Heart left ventricle (tissue), 16 donors: ENCODE measurements at places on chromosomes 3 and 15. TPM values are rescaled to one million over a fixed set of nuclear protein-coding genes. Genes with fewer than 3 reads are reported as not detected.

GRCh38 chr3:73389117-73389813 lies 235.5 kb downstream of the PDZRN3 start:
- no peak overlapping the region for H3K4me3 ChIP-seq
- H3K27ac ChIP-seq = no peak overlapping the region
- DNase-seq = no peak

DNA sequence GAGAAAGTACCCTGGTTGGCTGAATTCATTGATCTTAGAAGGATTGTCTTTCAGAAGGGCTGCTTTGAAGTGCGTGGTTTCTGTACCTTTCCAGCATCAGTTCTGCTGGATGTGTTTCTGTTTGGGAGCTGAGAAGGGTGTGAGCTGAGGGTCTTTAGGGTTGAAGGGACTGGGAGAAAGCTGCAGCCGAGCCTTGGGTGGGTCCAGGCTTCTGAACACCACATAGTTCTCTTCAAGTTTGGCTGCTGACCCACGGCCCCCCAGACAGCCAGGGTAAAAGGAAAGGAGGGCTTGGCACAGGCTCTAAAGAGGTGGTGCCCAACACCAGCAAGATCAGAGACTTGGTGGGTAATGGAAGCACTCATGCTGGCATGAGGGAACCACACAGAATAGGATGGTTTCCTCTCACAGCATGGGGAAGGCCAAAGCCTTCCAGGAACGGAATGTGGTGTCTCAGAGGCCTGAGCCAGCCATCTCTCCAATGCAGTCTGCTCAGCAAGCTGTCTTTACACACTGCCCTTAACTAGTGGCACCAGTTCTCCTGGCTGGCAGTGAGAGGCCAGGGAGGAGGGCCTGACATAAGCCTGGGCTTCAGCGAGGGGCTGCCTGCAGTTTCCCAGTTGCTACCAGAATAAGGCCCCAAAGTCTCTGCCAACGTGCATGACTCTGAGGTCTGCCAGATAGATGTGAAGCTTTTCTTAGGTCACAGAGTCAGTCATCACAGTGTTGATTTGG lies 239.0 kb upstream of the TRIM42 start:
- H3K36me3 ChIP-seq = no peaks in the 10 kb centered on the region
- no peak for DNase-seq
- no peak overlapping the region for H3K4me3 ChIP-seq

GRCh38 chr3:183098536-183099025 lies 715 bp downstream of the MCCC1 start:
- H3K36me3 ChIP-seq = peaks cover 6% of the 10 kb centered on the region
- H3K27ac ChIP-seq = peak overlapping the region; percentile 91
- DNase-seq = no peak
- H3K27me3 ChIP-seq = no peaks in the 10 kb centered on the region
- no peaks in the 10 kb centered on the region for H3K4me1 ChIP-seq

GRCh38 chr15:42143866-42144625 lies 12.4 kb downstream of the PLA2G4F start:
- no peak overlapping the region for H3K27ac ChIP-seq
- no peak for DNase-seq
- no peak overlapping the region for H3K4me3 ChIP-seq
- no peaks in the 10 kb centered on the region for H3K36me3 ChIP-seq

GRCh38 chr15:69664572-69665571 lies 212.3 kb downstream of the RPLP1 start:
- no peak for DNase-seq
- no peaks in the 10 kb centered on the region for H3K4me1 ChIP-seq
- H3K27ac ChIP-seq = no peak overlapping the region
- peaks cover 10% of the 10 kb centered on the region for H3K27me3 ChIP-seq
- no peak overlapping the region for H3K4me3 ChIP-seq
- no peaks in the 10 kb centered on the region for H3K36me3 ChIP-seq

- no peaks in the 10 kb centered on the region for H3K27me3 ChIP-seq
- peak overlapping the region; percentile 30 for H3K27ac ChIP-seq
- DNase-seq = no peak
Observed at GRCh38 chr15:62124176-62124972, 40.7 kb downstream of the C2CD4B start.

DNA sequence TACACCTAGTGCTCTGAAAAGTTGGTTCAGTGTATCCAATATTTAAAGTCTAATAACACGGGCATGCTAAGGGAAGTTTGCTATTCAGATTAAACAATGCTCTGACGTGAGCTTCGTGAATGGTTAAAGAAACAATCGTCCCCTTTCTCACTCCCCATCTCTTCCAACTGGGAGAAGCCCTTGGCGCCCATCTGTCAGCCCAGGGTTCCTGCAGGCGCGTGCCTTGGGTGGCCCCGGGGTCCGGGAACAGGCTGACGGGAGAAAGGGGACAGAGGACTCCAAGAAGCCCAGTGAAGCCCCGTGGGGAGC lies 413 bp downstream of the SEC22C start:
- peaks cover 24% of the 10 kb centered on the region for H3K4me1 ChIP-seq
- no peaks in the 10 kb centered on the region for H3K27me3 ChIP-seq
- H3K27ac ChIP-seq = peak overlapping the region; percentile 81
- H3K4me3 ChIP-seq = peak overlapping the region; percentile 86
- no peaks in the 10 kb centered on the region for H3K36me3 ChIP-seq
- DNase-seq = no peak

Gene RBP2
- total RNA-seq = not detected

Gene BCL2A1
- 0.32 TPM for total RNA-seq

Gene CTXN2
- total RNA-seq = not detected
